ENCODE measurements at places on chromosomes 7 and 10.
A peak's percentile ranks its signal among the peaks of the same experiment; 100 is the strongest.

DNA sequence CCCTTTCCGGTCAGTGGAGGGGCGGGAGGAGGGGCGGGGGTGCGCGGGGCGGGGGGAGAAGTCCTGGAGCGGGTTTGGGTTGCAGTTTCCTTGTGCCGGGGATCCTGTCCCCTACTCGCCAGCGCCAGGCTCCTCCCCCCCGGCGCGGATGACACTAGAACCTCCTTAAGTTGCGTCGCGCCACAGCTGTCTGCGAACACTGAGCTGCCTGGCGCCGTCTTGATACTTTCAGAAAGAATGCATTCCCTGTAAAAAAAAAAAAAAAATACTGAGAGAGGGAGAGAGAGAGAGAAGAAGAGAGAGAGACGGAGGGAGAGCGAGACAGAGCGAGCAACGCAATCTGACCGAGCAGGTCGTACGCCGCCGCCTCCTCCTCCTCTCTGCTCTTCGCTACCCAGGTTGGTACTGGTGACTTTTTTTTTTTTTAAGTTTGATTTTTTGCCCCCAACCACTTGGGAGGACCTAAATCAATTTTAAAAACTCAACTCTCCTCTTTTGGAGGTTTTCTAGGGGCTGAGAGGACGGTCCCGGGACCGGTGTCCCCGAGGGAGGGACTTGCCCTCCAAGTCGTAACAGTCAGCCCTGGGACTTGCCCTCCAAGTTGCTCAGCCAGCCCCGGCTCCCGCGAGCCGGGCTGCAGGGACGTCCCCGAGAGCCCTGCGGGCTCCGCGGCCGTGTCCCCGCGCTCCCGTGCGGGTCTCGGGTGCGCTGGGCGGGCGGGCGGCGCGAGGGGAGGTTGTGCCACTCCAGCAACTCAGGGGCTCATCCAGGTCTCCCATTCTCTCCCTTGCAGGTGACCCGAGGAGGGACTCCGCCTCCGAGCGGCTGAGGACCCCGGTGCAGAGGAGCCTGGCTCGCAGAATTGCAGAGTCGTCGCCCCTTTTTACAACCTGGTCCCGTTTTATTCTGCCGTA, at the start of gene GATA3:
GATA3 (plus strand) TSS at position 195 of the 914 bp plus-strand sequence. CDS start 968 bp downstream, outside the sequence.
- peak; percentile 93 for DNase-seq

DNA sequence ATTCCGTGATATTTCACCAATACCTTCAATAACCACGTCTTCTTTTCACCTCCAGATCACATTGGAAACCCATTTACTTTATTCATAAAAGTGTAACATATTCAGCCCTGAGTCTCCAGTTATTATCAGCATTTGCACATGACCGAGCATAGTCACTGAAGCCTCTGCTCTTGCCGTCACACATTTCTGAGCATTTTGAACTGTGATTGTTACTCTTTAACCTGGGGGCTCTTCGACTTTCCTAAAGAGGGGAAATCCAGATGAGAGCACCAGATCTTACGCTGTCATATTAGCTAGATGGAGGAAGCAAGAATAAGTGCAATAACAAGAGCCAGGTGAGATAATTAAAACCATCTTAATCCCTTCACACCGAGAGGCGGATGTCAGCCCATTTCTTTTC, 260.0 kb upstream of the NRP1 start:
- DNase-seq = no peak

- DNase-seq = no peak
These were observed 93.1 kb upstream of the HABP2 start for GRCh38 chr10:113459626-113460280.

GRCh38 chr10:132867801-132868644, 74.3 kb downstream of the CFAP46 start:
- no peak for DNase-seq

DNA sequence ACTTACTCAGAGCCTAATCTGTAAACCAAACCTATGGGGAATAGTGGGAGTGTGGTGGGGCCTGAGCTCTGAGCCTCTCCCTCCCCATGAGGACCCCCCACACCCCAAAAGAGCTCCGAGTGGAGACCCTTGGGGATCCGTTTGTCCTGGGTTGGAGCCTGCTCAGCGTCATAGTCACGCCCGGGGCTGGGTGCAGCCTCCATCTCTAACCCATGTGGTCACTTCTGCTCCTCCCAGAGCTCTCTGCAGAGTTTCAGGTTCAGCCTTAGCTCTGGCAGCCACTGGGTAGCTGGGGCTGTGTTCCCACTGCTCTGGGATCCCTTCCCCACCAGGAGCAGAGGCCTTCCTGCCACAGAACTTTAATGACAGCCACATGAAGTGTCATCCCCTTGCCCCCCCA, 25.9 kb downstream of the PFKFB3 start:
- DNase-seq = no peak

- DNase-seq = no peak
These were observed 208.9 kb downstream of the TMEM26 start for GRCh38 chr10:61244261-61244775.

DNA sequence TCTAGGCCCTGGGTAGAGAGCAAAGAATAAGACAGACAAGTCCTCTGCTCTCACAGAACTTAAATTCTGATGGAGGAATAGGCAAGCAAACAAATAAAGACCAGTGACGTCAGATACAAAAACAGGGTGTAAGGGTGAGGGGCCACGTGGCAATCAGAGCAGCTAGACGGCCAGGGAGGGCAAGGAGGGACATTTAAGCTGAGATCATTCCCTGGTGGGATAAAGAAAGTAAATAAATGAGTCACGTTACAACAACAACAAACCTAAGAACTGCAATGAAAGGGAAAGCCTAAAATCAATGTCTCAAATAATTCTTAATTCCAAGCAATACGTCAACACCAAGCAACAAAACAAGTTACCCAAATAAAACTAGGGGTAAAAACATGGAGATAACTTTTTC, 21.8 kb downstream of the STN1 start:
- DNase-seq = no peak

DNA sequence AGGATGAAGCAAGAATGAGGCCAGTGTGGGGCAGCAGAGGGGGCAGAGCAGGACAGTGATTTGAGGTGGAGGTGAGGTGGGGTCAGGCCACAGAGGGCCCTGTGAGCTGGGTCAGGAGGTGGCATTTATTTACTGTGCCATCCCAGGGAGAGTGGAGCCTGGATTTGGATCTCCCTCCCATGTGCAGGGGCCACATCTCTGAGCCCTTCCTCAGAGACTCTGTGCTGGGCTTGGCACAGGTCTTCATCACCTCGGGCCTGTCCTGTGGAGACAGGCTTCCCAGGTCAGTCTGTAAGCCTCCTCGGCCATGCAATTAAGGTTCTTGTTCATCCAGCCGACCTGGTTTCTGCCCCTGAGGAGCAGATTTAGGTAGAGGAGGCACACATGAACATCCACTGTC, 40.9 kb downstream of the ZNF777 start:
- no peak for DNase-seq

DNA sequence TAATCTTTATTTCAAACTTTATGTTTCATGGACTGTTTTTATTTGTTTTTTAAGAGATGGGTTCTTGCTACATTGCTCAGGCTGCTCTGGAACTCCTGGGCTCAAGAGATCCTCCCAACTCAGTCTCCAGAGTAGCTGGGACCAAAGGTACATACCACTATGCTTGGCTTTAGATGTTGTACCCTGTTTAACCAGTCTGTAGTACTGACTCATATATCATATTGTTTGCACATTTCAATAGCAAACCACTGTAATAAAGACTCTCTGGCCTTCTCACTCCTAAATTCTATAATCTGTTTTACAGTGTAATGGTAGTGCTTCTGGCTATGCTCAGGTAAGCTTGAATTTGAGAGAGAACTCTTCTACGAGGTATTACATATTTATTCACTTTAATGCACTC, 413.6 kb upstream of the PCDH15 start:
- DNase-seq = no peak

- no peak for DNase-seq
These were observed 233.7 kb downstream of the DGKI start for GRCh38 chr7:137613006-137613525.

DNA sequence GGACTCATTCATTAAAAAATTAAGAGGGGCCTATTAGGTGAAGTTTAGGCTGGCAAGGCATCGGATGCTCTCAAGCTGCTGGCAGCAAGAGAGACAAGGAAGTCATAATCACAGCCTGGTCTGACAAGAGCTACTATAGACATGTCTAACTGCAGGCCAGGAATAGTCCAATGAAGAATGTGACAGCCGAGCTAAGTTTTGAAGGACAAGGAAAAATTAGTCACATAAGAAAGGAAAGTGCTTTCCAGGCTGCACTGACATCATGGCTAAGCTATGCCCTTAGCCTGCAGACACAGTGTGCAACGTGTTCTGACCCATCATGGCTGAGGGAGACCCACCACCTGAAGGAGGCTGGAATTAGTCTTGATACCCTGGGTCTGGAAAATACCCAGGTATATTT, 281.1 kb downstream of the PLXNA4 start:
- no peak for DNase-seq

DNA sequence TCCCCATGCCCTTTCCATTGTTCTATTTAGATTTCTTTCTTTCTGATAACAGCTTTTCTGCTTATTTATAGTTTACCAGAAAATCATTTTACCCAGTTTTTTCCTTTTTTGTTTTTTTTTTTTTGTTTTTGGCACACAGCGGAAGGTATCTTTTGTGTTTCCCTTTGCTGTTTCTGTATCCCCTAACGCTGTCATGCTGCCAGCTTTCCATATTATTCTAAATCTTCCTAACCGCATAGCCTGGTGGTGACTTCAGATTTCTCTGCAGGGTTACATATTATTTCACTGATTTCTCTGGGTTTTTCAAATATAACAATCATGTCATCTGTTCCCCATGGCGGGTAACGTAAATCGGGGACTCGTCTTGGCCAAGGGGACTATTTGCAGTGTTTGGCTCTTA, 4.0 kb upstream of the SLC29A4 start:
- no peak for DNase-seq

DNA sequence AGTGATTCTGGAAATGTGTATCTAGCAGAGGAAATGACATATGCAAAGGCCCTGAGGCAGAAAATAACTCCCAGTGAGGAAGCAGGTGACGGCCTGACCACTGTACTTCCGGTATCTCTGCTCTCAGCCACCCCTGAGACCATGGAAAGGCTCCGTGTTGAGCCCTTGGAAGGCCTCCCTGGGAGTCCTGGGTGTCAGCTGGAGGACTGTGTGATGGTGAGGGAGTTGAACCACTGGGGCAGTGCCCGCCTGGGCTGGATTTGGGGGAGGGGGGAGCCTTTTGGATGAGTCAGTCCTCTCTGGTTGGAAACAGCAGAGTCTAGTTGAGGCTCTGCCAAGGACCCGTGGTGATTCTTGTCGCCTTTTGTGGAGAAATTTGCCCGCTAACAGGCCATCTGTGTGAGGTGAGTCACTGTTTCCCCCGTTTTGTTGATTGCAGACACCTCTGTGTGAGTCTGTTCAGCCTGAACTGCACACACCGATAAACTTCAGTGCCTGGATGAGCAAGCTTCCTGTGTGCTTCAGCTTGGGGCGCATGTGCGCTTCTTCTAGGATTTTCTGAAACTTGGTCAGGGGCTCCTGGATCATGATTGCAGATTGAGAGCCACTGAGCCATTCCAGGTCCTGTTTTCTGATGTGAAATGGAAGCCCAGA, 98.6 kb downstream of the GRK5 start:
- DNase-seq = peak; percentile 81

- DNase-seq = no peak
These were observed 12.6 kb upstream of the NOC3L start for GRCh38 chr10:94375374-94375773.

GRCh38 chr7:32218741-32219288, 148.6 kb upstream of the PDE1C start:
- no peak for DNase-seq

- DNase-seq = no peak
These were observed 4.3 kb upstream of the LAMB1 start for GRCh38 chr7:108007261-108007660.

GRCh38 chr7:63041786-63042185, 956.9 kb upstream of the ZNF722 start:
- no peak for DNase-seq

DNA sequence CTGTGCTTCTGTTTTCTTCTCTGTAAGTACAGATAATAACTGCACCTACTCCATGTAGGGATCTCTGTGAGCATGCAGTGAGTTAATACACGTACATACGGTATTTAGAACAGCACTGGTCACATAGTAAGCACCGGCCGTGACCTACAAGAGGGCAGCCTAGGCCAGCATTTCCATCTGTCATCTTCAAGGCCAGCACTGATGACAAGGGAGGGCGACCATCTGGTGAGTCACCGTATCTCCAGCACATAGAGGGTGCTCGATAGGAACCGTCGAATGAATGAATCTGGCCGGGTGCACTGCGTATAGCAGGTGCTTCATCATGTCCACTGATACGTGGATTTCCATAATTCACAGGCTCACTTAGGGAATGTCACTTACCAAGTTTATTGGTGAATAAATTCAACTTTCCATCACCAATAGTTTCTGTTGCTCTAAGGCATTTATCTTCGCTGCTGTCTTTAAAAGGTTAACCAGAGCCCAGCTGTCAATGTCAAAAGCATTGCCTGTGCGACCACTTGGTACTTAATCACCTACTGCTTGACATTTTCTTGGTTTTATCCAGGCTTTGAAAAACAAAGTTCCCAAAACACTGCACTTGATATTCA, 8.3 kb downstream of the NOD1 start:
- DNase-seq = no peak

DNA sequence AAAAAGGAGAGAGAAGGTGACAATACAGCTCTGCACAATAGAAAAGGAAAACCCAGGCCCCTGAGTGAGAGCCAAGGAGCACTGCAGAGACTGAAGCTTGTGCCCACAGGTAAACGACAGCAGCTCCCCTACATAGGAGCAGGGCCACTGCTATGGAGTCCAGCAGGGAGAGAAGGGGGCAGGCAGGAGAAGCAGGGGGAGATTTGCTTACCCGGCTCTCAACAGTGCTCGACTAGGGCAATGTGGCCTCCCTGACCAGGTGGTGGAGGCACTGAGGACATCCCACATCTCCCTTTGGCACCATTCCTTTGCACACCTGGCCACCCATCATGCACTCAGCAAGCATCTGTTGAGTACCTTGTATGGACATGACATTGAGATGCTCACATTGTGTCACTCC, 153.0 kb downstream of the EVX1 start:
- no peak for DNase-seq

DNA sequence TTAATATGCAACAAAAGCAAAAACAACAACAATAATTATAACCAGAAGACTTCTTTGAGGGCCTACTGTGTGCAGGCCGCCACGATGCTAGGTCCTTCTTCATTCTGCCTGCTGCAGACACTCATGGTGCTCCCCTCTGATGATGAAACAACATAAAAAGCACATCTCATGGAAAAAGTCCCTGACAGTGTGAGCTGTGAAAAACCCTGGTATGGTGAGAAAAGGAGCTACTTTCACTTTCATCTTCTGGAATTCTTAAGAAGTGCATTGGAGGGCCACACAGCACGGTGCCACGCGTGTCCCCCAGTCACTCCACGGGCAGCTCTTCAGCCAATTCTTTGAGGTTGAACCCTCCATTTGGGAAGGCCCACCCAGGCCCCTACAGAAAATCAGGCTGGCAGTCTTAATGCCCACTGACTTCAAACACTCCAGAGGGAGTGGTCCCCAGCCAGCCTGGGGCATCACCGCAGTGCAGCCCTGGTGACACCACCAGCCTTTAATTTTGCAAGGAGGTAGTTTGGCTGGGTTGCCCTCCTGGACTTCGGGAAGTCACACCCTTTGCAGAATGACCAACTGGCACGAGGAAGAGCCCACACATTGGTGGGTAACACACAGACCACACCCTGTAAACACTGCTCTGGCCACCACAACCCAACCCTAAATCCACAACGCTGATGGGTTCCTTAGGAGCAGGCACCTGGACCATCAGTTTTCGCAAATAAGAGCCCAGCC, 7.7 kb downstream of the KCNMA1 start:
- no peak for DNase-seq
